BJ (cell line): ENCODE measurements at places on chromosomes 6 and 20. TPM values are rescaled to one million over a fixed set of nuclear protein-coding genes. Genes with fewer than 3 reads are reported as not detected.

The MARCKS gene
- polyA plus RNA-seq: 47.0 and 118 TPM in 2 replicates

The APOM gene
- polyA plus RNA-seq: 4.2 and 4.8 TPM in 2 replicates

GRCh38 chr20:58268936-58269619 is 40.4 kb upstream of the RAB22A start:
- no peak for DNase-seq

The F13A1 gene
- polyA plus RNA-seq: not detected in 2 replicates

DNA sequence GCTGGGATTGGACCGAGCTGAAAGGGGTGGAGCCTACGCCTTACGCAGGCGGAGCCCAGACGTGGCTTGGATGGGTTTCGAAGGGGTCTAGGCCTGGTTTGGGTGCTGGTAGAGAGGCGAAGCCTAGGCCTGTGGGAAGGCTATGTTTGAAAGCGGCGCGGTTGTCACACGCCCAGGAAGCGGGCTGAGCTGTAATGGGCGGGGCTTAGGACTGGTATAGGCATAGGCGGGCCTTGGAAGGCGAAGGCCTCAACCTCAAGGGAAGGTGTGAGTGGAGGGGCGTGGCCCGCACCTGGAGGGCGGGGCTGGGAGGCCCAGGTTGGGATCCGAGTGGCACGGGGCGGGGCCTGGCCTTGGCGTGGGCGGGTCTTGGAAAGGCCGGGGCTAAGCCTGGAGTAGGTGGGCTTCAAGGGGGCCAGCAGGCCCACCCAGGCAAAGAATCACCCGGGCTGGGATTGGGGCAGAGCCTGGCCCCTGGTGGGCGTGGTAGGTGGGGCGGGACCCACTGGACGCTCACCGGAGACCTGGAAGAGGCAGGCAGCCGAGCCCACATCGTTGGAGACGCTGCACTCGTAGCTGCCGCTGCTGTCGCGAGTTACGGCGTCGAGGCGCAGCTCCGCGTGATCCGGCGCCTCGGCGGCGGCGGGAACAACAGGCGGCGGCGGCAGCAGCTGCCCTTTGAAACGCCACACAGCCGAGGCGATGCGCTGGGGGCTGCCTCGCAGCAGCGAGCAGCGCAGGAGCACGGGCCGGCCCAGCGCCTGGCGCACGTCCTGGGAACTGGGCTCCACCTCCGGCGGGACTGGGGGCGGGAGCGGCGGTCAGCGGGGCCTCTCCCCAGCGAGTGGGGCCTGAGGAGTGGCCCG is 49.0 kb downstream of the MDGA1 start:
- no peak for DNase-seq

GRCh38 chr20:47557791-47558190 is 56.1 kb downstream of the NCOA3 start:
- DNase-seq: no peak

GRCh38 chr20:42901689-42902440 is 287.8 kb downstream of the PTPRT start:
- no peak for DNase-seq

- DNase-seq: no peak
Measured at GRCh38 chr20:47493175-47493962, 8.3 kb upstream of the NCOA3 start.

The COL10A1 gene
- polyA plus RNA-seq: 0.11 and 0.15 TPM in 2 replicates

DNA sequence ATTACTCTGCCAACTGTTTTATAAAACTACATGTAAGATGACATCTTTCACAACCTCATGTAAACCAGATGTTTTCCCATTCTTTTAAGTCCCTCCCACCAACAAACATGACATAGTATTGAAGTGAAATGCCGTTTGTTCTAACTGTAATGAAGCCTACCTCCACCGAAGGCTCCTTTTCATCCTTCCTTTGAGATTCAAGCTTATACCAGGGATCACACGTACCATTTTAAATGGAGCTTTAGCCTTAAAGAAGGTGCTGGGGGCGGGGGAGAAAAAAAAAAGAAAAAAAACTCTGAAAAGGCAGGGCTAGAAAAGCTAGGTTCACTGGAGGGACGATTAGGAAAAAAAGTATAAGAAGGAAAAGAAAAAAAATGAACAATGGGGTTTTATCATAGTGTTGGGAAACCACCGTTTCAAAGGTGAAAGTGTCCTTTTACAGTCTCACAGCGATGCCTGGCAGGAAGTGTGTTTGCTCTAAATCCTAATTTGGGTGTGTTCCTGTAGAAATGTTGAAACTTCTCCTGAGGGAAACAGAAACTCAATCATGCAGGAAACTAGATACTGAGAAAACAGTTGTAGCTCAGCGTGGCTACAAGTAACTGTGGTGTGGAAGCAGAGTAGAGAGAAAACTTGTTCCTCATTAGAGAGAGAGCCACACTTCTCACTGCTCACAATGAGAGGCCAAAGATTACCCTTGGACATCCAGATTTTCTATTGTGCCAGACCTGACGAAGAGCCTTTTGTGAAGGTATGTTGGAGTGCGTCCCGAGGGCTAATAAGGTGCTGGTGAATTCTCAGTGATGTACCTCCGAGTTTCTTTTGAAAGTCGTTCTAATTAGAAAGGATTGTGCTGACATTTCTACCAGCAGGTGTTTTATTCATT is 37.6 kb upstream of the HINT3 start:
- no peak for DNase-seq

GRCh38 chr20:32301719-32302506 is 24.5 kb downstream of the KIF3B start:
- no peak for DNase-seq

GRCh38 chr6:83192456-83192855 is 609 bp downstream of the PGM3 start:
- DNase-seq: no peak

The SNRNP48 gene
- polyA plus RNA-seq: 2.6 and 6.2 TPM in 2 replicates

- DNase-seq: no peak
Measured at GRCh38 chr6:45653117-45653883, 275.6 kb upstream of the SUPT3H start.

DNA sequence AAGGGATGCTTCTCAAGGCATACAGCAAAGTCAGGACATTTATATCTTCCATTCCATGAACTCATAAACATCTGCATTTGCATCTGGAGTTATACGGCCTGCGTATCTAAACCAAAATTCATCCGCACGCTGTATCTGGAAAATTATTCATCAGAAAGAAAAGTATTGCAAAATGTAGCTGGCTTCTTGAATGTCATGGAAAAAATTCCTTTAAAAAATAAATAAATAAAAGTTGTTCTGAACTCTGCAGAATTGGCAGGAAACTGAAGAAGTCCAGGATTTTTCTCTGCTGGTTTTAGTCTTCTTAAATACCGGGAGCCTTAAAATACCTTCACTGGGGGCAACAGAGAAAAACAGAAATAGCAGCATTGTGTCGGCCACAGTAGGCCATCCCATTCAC is 23.7 kb upstream of the FOXF2 start:
- DNase-seq: no peak

DNA sequence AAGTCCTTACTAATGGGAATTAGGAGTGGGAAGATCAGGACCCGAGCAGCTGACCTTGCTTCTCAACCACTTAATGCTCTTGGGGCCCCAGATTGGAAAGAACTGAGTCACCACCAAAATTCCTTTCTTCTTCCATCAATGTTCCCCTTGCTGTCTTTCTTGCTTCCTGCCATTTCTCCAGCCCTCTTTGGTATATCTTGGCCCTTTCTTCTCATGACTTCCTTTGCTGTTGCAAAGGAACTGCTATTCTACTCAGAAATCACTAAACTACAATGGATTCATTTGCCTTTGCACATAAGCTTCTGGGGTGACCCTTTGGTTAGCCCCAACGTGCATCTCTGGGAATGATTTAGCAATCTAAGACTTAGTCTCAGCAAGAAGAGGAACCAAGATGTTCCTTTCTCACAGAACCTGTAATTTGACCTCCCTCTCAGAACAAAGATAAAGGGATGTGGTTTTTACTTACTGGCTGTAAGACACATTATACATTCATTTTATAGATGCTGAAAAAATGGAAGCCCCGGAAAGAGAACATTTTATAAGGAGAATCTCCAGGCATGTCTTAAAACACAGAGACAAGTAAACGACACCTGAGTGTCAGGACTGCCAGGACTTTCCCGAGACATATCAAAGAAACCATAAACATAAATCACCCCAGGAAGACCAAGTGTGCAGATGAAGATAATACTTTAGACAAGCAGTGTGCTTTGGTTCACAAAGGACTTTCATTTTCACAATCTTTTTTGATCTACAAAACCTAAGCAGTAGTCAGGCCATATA is 99.0 kb upstream of the TNFAIP3 start:
- DNase-seq: no peak

GRCh38 chr6:33373960-33374910 is 17.4 kb upstream of the KIFC1 start:
- DNase-seq: no peak

- peak; percentile 39 for DNase-seq
Measured at GRCh38 chr6:128696691-128697689, 176.6 kb upstream of the PTPRK start.

The RAET1L gene
- not detected in 2 replicates for polyA plus RNA-seq

GRCh38 chr6:113315879-113316278 is 541.3 kb upstream of the MARCKS start:
- DNase-seq: no peak

DNA sequence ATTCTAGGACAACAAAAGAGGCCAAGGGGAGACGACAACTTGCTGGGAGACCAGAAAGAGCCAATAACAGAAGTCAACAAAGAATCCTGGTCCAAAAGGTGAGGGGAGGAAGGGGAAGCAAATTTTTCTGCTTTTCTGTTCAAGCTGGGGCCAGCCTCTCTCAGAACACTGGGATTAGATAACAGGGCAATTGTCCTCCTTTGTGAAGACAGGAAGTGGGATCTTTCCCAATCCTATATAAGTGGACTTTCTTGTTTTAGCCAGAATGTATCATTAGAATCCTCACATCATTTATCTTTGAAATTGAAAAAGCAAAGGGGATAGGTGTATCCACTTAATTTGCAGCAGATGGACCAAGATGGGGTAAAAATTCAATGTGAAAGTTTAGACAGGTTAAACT is 101.2 kb upstream of the COL21A1 start:
- DNase-seq: no peak

The C20orf141 gene
- polyA plus RNA-seq: 0.12 TPM in 1 of 2 replicates, not detected in the other

DNA sequence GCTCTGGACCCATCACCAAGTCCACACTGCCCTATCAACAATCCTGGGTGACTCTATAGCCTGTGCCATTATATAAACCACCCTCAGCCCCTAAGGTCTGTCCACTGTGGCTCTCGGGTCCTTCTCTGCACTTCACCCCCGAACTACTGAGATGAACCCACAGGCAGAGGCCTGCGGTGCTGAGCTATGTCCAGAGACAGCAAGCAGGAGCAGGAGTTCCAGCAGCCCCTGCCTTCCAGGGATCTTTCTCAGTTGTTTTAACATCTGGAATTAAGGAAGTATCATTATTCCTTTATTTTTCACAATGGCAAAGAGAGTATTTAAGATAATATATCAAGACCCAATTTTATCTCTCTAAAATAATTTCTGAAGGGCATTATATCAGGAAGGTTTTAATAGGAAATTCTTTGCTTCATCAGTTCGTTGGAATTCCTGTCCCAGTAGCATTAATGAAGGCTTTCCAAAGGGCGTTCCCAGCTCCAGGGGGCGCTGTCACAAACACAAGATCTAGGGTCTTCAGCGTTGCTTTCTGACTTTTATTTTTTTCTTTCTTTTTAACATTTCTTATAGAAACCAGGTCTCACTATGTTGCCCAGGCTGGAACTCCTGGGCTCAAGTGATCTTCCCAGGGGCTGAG is 27.3 kb downstream of the RRBP1 start:
- no peak for DNase-seq
